CD4-positive, alpha-beta T cell (primary cell): ENCODE measurements at places on chromosomes 6 and 20.

GRCh38 chr6:54846243-54846856 lies at the start of gene FAM83B:
Gene FAM83B, plus strand, starts transcription at chr6:54846771. Its CDS starts 23,476 bp downstream, at chr6:54870247.
- DNase-seq, result no peak

DNA sequence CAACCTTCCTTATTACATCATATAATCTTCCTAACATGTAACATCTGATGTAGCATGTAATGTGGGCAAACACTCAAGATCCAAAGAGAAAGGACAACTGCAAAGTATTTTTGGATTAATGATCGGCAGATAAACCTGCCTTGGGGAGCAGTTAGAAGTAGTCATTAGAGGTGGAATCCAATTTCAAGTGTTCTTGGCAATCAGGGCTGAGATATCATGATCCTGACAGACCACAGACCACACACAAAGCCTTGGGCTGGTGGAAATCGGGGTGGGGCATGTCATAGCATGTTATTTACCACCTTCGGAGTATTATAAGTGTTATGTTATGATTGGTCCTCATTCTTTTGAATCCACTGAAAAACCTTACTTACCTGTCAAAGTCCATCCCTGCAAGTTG lies 16.3 kb downstream of the NCOA5 start:
- no peak for DNase-seq

GRCh38 chr20:14062786-14063185 lies 67.5 kb downstream of the MACROD2 start:
- DNase-seq, result no peak

GRCh38 chr20:63952210-63952535 lies 4.0 kb downstream of the UCKL1 start:
- DNase-seq, result no peak
